ENCODE measurements at places on chromosomes 7 and 10.

- no peak for DNase-seq
Measured at GRCh38 chr7:124713086-124713485, 52.5 kb downstream of the GPR37 start.

DNA sequence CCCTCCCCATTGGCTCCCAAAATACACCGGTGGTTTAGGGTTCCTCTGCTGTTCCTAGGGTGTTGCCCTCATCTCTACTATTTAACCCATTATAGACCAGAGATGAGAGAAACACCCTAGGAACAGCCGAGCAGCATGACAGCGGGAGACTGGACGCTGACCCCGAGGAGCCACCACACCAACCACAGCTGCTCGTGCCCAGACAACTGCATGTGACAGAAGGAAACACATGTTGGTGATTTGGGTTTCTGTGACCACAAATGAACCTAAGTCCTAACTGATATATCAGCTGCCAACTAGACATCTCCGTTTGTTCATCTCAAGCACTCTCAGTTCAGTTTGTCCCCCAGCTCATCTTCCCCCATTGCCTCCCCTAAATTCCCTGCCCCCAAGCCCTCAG lies 13.4 kb downstream of the CFAP43 start:
- DNase-seq: no peak

GRCh38 chr7:122143376-122143750 lies 686 bp downstream of the AASS start:
- DNase-seq: no peak

DNA sequence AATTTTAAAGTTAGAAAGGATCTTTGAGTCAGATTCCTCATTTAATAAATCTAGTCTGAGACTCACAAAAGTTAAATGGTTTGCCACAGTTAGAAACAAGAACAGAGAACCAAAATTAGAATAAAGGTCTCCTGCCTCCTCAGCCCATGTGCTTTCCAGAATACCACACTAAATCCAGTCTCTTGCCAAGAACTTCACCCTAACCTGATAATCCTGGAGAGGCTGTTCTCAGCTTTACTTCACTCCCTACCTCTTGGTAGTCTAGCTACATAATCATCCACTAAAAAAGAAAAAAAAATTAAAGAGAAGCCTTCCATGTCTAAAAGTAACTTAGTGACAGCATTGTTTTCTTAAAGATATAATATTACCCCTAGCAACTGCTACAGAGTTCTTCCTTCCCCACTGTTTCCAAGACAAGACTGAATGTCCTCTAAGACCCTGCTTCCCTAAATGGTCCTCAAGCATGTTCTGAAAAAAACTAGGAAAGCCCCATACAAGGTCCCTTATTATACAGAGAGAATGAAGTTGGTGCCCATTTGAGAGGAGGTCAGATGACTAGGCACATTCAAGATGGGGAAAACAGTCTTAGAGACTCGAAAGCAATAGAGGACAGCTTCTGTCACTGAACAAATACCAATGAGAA lies 56.8 kb downstream of the ZNF438 start:
- DNase-seq: no peak

DNA sequence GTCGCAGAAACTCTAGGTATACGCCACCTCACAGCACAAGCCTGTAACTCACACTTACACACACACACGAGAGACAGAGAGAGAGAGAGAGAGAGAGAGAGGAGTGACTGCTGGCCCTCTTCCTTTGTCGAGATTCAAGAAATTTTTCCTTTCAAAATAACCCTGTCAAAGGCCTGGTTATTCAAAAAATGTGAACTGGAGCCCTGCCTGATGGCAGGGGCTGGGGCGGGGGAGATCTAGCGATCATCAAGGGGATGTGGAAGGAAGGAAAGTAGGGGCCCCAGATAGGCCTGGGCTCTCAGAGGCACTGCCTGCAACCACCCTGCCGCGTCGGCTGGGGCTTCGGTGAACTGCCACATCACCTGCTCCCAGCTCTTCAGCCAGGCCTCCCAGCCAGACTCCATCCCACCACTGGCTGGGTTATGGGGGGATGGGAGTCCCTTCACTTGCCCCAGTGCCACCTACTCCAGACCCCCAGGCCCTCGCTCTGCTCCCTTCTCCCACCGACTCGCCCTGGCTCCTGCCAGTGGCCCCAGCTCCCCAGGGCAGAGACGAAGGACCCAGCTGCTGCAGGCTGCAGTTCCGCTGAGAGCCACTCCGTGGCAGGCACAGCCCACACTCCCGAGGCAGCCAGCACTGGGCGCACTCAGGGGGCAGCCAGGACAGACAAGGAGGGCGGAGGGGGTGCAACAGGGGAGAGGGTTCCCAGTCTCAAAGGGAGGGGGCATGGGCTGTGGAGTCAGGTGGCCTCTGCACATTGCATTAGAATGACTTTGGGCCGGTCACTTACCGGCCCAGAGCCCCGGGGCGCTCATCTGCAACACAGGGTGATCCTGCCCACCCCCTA lies 15.3 kb downstream of the KCNH2 start:
- peak; percentile 48 for DNase-seq

GRCh38 chr10:52740913-52741675 lies 31.5 kb downstream of the MBL2 start:
- peak; percentile 7 for DNase-seq

DNA sequence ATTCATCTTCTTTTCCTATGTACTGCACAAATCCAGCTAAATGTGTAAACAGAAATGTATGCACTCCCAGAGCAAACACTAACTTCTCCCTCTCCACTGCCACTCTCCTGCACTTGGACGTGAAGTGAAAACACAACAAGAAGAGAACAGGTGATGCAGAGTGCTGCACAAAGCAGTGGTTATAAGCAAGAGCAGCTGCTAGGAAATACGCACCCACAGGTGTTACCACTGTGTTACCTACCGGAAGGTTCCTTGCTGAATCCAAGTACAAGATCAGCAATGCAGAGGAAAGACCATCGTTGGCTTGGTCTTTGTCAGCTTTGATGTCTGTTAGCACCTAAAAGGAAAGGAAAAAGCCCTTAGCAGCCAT lies 54.6 kb upstream of the NCAPG2 start:
- DNase-seq: no peak

DNA sequence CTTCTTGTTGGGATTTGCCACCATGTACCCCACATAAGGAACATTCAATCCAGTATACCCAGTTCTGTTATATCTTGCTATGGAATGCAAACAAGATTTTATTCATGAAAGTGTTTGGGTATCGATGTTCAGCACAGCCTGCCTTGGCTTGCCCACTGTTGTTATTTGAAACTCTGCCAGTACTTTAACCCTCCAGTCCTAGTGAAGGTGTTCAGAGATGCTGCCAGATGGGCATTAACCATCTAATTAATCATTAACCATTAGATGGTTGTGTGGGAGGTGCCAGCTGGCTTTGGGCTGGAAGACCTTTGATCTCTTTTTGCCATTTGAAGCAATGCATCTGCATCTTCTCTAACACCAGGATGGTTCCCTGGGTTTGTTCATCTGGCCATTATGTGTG lies 363.0 kb downstream of the SH2D4B start:
- no peak for DNase-seq

DNA sequence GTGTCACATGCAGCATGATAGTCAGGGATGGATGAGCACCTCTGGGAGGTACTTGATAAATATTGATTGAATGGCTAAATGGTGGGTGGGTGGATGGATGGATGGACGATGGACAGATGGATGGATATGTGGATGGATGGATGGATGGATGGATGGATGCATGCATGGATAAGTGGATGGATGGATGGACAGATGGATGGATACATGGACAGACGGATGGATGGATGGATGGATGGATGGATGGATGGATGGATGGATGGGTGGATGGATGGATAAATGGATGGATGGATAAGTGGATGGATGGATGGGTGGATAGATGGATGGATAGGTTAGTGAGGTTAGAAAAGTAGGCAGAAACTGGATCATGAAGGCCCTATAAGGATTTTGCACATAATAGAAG lies 37.4 kb downstream of the PTPRE start:
- no peak for DNase-seq

DNA sequence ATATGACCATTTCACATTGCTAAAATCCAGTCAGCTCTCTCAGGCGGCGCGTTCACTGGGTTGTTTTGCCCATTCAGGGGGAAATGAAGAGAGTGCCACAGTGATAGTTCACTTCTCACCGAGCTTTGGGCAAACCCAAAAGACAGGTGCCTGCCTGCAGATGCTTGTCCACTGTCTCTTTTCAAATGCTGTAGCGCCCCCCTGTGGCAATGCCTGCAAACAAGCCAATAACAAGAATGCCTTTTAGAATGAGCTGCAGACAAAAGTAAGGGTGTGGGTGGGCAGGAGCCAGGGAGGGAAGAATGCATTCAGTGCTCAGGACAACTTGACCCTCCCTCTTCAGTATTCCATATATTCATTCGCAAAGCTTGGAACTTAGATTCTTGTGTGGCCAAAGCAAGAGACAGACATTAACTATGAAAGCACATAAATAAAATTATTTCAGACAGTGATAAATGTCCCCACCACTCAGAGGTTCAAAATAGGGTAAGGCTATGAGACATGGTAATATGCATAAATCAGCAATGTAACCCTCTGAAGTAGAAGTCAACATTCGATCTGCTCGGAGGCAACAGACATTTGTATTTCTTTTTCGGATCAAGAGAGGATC lies 86.9 kb downstream of the JAZF1 start:
- peak; percentile 31 for DNase-seq

- DNase-seq: no peak
Measured at GRCh38 chr7:143230602-143231457, 9.0 kb downstream of the TAS2R40 start.

- peak; percentile 46 for DNase-seq
Measured at GRCh38 chr10:14723052-14723689, 51.5 kb downstream of the FAM107B start.

DNA sequence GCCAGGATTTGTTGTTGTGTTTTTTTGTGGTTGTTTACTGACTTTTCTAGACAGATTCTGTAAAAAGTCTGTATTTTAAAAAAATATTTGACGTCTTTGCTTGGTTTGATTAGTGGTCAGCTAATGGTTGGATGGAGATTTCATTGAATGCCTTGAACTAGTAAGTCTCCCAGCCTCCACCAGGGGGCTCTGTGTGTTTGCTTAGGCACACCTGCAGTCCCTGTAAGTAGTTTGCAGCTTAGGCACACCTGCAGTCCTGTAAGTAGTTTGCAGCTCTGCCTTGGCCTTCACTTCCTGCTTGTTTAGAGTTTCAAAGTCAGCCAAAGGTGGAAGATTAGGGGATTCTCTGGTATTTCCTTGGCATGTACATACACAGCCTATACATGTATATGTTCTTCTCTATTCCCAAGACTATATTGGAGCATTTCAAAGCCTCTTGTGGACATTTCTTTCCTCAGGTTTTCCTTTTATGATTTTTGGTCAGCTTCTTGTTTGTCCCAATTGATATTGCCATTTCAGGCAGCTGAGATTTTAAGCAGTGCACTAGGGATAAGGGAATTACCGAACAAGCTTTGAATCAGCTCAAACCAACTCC lies 101.6 kb downstream of the CCSER2 start:
- DNase-seq: peak; percentile 67

- peak; percentile 5 for DNase-seq
Measured at GRCh38 chr7:158394936-158395335, 192.7 kb downstream of the PTPRN2 start.

GRCh38 chr10:24707445-24707844 lies 16.2 kb downstream of the ARHGAP21 start:
- DNase-seq: no peak

DNA sequence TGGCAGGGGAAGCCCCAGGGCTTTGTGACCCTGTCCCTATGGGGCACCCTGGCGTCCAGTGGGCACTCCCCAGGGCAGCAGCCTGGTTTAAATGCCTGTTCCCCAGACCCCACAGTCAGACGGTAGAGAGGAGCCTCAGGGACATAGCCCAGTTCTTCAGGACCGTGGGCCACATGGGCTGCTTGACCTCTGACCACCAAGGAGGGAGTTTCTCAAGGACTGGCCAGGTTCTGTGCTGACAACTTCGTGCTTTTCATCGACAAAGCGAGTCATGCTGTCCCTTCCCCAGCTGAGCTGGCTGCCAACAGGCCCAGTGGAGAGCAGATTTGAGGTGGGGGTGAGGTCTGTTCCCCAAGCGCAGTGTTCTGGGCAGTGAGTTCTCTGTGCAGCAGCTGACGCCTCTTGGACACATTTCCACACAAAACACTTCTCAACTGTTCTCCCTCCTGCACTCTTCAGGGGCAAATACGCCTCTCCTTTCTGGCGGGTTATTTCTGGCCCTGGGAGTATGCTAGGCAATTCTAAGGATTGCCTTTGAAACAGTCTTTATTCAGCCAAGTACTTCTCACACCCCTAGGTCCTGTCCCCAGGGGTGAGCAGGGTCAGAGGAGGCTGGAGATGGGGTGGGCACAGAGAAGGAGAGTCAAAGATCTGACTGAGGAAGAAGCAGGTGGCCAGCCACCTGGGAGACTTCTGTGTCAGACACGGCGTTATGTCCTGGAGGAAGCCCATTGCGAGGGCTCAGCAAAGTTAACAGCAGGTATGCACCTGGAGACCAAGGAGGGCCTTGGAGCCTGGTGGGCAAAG lies 57.3 kb upstream of the CAMK2B start:
- no peak for DNase-seq

DNA sequence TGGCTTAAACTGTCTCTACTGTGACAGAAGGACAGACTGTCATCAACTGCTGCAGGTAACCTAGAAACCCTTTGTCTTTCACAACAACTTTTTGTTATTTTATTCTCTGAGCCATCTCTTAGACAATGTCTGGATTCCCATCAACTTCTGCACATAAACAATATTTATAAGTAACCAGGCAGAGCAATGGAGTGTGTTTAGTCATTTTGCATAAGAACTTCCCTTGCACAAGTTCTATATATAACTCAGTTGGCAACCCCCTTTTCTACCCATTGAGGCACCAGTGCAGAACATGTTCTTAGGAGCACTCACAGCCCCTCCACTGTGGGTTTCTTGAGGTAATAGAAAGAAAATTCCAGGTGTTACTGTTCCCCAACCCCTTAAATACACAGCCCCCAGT lies 65.0 kb upstream of the IL6 start:
- DNase-seq: no peak

- no peak for DNase-seq
Measured at GRCh38 chr7:91288208-91288824, 24.1 kb downstream of the FZD1 start.

DNA sequence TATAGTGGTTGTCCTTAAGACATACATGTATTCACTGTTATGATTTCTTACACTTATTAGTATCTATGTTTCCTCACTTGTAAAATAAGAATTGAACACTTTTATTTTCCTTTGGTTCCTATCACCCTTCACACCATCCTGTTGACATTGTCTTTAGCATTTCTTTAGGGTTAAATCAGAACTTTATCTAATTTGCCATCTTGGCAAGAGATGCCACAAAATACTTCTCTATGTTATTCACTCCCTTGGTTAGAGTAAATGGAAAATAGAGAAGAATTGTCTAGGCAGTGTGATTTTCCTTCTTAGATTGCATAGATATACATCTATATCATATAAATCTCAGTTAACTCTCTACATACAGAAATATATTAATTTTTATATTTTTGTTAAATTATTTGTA lies 204.7 kb downstream of the SEMA3D start:
- no peak for DNase-seq

DNA sequence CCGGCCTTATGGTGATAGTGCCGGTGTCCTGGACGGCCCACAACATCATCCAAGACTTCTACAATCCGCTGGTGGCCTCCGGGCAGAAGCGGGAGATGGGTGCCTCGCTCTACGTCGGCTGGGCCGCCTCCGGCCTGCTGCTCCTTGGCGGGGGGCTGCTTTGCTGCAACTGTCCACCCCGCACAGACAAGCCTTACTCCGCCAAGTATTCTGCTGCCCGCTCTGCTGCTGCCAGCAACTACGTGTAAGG lies 713 bp downstream of the CLDN4 start:
- DNase-seq: no peak

- DNase-seq: no peak
Measured at GRCh38 chr7:25579778-25580075, 351.4 kb upstream of the NPVF start.
